ENCODE measurements at places on chromosomes 1 and 21. TPM values are rescaled to one million over a fixed set of nuclear protein-coding genes. Genes with fewer than 3 reads are reported as not detected.

GRCh38 chr1:223639331-223639749 is 26.2 kb downstream of the CAPN8 start:
- DNase-seq: peak; percentile 19

- no peak for DNase-seq
Observed at GRCh38 chr21:45412909-45413611, 8.1 kb downstream of the COL18A1 start.

SYT2 gene
- total RNA-seq: not detected

DRAXIN gene
- 0.07 TPM for total RNA-seq

GRCh38 chr1:243348331-243348730 is 92.5 kb downstream of the SDCCAG8 start:
- DNase-seq: no peak

PTPN7 gene
- total RNA-seq: 199 TPM

DNA sequence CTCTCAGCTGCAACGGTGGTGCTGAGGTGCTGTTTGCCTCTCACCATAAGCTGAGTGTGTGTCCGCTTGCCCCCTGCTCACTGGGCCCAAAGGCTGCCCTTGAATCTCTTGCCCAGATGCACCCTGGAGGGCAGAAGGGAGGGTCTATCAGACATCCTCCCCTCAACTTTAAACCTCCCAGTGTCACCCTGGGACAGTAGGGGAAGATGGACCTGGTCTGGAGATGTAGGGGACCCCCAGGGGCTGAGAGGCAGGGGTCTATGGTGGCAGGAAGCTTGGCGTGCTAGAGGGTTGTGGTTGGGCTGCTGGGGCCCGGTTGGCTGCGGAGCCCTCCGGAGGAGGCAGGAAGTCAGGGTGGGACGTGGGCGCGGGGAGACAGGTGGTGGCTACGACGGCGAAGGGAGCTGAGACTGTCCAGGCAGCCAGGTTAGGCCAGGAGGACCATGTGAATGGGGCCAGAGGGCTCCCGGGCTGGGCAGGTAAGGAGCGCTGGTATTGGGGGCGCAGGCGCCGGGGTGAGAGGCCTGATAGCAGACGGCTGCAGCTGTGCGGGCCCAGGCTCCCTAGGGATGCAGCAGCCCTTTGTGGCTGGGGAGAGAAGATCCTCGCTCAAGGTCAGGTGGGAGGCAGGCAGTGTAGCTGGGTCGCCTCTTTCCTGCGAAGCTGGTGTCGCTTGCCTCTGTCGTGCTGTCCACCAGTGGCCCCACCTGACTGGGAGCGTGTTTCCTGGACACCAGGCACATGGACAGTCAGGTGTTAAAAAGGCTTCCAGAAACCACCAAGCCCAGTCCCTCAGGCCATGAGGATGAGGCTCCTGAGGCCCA is at the start of gene LCK:
Gene LCK, plus strand, starts transcription at position 373 of the 824 bp plus-strand sequence. CDS start 23,065 bp downstream, outside the sequence.
- peak; percentile 89 for DNase-seq

TMIGD3 gene
- total RNA-seq: not detected

DNA sequence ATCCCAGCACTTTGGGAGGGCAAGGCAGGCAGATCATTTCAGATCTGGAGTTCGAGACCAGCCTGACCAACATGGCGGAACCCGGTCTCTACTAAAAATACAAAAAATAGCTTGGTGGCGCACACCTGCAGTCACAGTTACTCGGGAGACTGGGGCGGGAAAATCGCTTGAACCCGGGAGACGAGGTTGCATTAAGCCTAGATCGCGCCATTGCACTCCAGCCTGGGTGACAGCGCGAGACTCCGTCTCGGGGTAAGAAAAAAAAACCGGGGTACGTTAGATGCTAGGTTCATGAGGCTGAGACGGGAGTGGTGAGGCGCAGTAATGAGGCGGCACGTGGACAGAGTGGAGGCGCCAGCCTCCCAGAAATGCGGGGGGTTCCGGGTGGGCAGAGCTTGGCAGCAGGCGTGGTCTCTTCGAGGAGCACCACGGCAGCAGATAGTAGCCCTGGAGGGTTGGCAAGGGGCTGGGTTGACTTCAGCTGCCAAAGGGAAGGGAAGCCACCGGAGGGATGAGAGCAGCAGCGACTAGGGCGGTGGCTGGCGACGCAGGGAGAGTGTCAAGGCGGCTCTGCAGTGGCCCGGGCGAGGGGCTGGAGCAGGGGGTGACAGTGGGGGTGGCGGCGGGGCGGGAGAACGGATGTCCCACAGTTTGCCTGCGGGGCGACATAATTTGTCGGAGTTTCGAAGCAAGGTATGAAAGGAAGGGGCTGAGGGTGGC is 832 bp downstream of the MRPL20 start:
- no peak for DNase-seq

GRCh38 chr1:221776495-221777301 is 34.8 kb upstream of the DUSP10 start:
- peak; percentile 33 for DNase-seq

DNA sequence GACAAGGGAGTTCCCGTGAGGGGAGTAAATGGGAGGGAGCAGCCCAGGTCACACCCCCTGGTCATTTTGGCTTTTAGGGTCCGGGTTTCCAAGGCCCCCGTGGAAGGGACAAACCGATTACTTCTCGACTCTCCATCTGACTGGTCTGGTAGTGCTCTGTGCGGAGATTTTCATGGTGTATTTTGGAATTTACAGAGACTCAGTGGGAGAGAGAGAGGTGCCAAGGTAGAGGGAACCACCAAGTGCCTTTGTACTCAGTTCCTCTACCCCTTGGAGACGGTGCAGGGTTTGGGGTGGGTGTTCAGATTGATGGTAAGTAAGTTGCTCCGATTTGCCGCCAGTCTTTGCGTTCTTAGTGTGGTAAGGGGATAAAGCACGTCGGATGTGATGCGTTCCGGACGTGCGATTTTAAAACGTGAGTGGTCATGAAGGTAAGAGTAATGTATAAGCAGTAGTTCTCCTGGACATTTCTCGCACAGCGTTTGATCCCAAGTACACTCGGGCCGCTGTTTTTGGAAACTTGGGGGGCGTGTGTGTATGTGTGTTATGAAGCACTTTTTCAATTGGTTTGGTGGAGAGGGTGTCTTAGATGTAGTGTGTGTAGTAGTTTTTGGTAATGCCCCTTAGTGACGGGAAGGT is 682 bp downstream of the SUCO start:
- DNase-seq: peak; percentile 59

DNA sequence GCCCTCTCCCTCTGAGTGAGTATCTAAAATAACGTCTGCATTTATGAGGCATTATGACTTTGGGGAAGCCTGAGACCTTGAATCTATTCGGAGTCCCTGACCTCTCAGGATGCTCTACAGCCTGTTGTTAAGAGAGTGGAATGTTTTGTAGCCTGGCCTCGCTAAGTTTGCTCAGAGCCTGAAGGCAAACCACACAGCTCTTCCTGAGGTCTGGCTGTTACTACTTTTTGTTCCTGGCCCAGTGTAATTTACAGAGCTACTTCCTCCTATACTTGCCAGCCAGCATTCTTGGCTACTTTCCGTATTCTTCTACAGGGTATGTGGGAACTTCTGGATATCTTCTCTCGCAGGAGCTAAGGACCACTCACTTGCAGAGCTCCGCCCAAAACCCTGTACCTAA is 3.6 kb upstream of the ZMYM4 start:
- no peak for DNase-seq

GRCh38 chr1:31244326-31244725 is 4.6 kb upstream of the NKAIN1 start:
- DNase-seq: no peak

DNA sequence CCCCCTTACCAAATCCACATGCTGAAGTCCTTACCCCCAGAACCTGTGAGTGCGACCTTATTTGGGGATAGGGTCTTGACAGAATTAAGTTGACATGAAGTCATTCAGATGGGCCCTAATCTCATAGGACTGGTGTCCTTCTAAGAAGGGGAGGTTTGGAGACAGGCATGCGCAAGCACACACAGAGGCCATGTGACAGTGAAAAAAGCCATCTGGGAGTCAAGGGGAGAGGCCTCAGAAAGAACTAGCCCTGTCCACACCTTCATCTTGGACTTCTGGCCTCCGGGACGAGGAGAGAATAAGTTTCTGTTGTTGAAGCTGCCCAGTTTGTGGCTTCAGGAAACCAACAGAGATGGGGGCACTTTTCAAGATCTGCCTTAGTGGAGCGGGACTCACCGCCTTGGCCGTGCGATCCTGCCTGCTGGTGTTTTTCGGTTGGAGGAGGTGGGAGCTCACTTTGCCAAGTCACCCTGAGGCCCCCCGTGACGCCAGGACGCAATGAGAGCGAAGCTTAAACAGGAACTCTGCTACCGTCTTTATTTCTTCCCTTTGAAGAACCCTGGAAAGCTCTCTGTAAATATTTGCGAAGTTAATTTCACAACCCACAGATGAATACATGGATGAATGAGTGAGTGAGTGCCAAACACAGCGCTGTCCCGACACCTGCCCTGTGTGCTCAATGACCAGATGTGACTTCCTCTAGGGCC is 42.5 kb upstream of the C1orf174 start:
- DNase-seq: no peak

- peak; percentile 86 for DNase-seq
Observed at GRCh38 chr1:154431586-154432373, 26.6 kb downstream of the IL6R start.

GRCh38 chr1:155083052-155083541 is 4.5 kb downstream of the EFNA3 start:
- DNase-seq: no peak

TFF3 gene
- total RNA-seq: not detected

- peak; percentile 64 for DNase-seq
Observed at GRCh38 chr1:167805041-167805556, 83.3 kb downstream of the MPZL1 start.

- no peak for DNase-seq
Observed at GRCh38 chr1:89598450-89599331, 34.2 kb upstream of the LRRC8C start.

- DNase-seq: no peak
Observed at GRCh38 chr21:31514598-31514997, 144.9 kb upstream of the SOD1 start.

DNALI1 gene
- total RNA-seq: 0.29 TPM

OR2L5 gene
- not detected for total RNA-seq

SHE gene
- not detected for total RNA-seq

CGN gene
- 1.4 TPM for total RNA-seq

Data from activated CD4-positive, alpha-beta memory T cell treated with anti-CD3 and anti-CD28 coated beads for 36 hours (primary cell).